ENCODE measurements at places on chromosomes 1 and 21.

DNA sequence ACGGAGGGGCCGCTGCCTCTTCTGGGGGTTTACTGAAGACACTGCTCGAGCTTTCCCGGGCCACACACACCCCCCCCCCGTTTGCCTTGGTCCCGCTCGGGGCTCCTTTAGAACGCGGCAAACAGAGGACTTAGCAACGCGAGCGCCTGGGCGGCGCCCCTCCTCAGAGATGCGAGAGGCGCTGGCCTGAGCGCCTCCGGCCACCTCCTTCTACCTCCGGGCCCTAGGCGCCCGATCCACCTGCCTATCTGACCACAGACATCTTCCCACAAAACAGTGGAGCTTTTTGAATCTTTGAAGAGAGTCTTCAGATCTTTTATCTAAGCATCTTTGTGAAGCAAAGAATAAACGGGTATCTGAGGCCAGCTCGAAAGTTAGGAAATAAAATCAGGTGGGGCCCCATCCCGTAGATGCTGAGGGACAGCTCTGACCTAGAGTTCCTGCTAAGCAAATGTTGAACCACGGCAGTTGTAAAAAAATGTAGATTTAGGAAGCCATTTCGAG, 436 bp upstream of the TTLL7 start:
- no peaks in the 10 kb centered on the region for H3K36me3 ChIP-seq
- H3K27ac ChIP-seq = peak overlapping the region; percentile 86
- H3K4me1 ChIP-seq = peaks cover 38% of the 10 kb centered on the region
- no peaks in the 10 kb centered on the region for H3K27me3 ChIP-seq

- no peaks in the 10 kb centered on the region for H3K4me1 ChIP-seq
- H3K4me3 ChIP-seq = no peak overlapping the region
- DNase-seq = no peak
- no peak overlapping the region for H3K27ac ChIP-seq
- H3K36me3 ChIP-seq = peaks cover 43% of the 10 kb centered on the region
Observed at GRCh38 chr1:235375919-235376605, 8.8 kb downstream of the TBCE start.

- peaks cover 89% of the 10 kb centered on the region for H3K27me3 ChIP-seq
- no peak overlapping the region for H3K27ac ChIP-seq
- peaks cover 20% of the 10 kb centered on the region for H3K4me1 ChIP-seq
- DNase-seq = no peak
Observed at GRCh38 chr1:1069056-1069710, 4.9 kb downstream of the RNF223 start.

DNA sequence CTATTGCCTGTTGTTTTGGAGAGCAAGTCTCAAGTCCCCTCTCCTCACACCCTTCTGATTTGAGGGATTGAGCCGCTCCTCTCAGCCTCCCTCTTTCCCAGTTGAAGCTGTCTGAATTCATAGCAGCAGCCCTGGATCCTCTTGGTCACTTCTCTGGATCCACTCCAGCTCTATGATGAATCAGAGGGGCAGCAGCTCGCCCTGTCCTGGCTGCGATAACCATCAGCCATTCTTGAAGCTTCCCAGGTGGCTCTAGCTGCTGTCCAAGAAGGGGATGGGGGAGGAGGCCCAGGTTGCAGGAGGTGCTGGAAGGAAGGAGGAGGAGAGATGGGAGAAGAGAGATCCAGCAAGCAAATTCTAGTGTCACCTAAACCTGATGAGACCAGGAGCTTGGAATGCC, 31.3 kb downstream of the WNT4 start:
- peaks cover 61% of the 10 kb centered on the region for H3K4me1 ChIP-seq
- peaks cover 56% of the 10 kb centered on the region for H3K36me3 ChIP-seq
- H3K4me3 ChIP-seq = no peak overlapping the region
- no peaks in the 10 kb centered on the region for H3K27me3 ChIP-seq
